ENCODE measurements at places on chromosomes 6 and 20. TPM values are rescaled to one million over a fixed set of nuclear protein-coding genes. Genes with fewer than 3 reads are reported as not detected.

DNA sequence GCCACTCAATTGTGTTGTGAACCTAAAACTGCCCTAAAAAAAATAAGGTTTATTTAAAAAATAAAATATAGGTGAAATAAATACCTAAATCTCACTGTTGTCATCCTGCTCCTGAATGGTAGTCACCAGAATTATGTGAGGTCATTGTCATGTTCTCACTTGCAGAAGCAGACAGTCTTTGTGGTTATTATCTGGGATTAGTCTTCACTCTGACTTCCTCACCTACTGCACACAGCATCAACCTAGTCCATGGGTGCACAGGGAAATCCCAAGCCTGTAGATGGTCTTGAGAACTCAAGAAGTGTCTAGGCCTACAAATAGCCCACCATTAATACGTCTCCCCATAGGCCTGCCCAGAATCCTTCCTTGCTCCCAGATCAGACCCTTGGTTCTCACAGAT is 97.0 kb downstream of the FOXF2 start:
- DNase-seq, result no peak

The WFDC12 gene
- not detected for total RNA-seq

DNA sequence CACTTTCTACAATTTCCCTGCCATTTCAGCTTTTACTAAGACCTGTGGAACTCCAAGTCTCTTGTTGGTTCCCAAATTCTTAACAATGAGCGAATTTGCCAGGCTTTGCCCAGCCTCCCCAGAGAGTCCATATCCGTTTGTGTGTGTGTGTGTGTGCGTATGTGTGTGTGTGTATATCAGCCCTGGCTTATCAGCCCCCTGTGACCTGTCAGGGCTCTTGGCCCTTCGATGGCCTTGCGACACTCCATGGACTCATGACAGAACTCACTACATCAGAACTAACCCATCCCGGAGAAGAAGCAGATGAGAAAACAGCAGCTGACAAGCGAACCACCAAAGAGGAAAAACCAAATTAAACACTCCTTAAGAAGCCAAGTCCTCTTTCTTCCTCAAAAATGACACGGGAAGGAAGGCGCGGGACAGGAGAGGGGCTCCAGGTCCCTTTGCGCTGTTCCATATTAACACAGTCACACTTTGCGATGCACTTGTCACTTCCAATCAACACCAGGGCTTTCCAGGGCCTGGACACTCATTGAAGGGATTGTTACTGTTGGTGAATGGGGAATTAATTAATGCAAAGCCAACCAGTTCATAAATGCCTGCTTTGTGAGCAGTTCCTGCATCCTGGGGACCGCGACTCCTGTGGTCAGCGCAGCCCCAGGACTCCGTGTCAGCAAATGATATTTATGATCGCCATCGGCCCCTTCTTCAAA is 524.0 kb downstream of the CD83 start:
- no peak for DNase-seq

The MAD2L1BP gene
- total RNA-seq, result 21.6 TPM

The MACROD2 gene
- 2.3 TPM for total RNA-seq

The BRD2 gene
- total RNA-seq, result 223 TPM

- no peak for DNase-seq
Observed at GRCh38 chr6:38767560-38767959, 52.4 kb downstream of the DNAH8 start.

- DNase-seq, result peak; percentile 36
Observed at GRCh38 chr20:47354714-47355488, 1.6 kb downstream of the ZMYND8 start.

DNA sequence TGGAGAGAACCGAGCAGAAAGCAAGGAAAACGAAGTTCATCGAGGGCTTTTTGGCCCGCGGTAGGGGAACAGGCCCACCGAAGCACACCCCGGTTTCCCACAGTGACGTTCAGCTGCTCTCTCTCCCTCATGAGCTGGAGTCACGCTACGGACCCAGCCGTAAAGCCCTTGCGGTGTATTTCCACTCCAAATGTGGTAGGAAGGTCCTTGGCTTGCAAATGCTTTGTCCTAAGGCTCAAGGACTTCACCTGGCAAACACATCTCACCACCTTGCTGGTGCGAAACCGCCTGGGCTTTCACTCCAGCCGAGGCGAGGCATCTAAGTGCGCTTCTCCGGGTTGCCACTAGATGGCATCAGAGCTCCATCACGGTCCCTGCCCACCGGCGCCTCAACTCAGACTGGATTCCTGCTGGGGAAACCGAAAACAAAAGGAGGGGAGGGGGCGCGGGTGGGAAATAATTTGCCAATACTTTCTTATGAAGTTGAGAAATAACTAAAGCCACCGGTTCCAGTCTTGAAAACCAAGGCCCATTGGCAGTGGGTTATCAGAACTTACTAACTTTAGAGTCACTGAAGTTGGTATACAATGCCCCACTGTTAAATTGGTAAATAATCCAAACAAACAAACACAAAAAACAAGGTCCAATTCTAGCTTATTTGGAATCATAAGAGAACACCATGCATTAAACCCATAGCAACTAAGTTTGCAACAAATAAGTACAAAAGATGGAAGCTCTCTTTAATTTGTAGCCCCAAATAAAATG is 13.4 kb upstream of the FOXC1 start:
- DNase-seq, result peak; percentile 55

The C20orf141 gene
- not detected for total RNA-seq

DNA sequence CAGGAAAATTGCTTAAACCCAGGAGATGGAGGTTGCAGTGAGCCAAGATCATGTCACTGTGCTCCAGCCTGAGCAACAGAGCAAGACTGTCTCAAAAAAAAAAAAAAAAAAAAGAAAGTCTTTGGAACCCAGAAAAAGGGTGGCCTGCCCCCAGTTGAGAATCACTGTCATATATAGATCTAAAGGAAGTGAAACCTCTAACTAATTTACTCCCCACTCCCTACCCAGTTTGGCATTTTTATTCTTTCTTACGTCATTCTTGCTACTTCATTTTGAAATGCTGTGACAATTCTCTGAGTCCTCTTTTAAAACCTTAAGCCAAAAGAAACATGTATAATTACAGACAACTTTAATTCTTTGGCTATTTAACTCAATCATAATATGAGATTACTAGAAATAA is 254.8 kb downstream of the CDC5L start:
- no peak for DNase-seq

The SAPCD1 gene
- 5.1 TPM for total RNA-seq

DNA sequence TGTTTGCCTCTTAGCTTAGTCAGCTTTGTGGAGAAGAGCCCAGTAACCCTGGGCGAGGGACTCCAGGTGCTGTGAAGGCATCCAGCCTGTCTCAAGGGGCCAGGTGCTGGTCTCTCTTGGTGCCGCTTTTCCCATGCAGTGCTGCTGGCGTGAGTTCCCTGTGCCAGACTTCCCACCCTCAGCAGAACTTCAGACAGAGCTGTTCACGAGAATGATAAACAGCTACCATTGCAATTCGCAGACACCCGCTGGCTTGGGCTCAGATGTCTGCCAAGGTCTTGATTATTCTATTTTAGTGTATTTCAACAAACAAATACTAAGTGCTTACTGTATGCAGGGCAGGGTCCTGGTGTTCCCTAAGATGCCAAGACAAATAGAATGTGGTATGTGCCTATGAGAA is 57.7 kb downstream of the RNF217 start:
- no peak for DNase-seq

GRCh38 chr20:33947709-33948295 is 45.9 kb upstream of the RALY start:
- peak; percentile 62 for DNase-seq

The VWA7 gene
- 3.1 TPM for total RNA-seq

DNA sequence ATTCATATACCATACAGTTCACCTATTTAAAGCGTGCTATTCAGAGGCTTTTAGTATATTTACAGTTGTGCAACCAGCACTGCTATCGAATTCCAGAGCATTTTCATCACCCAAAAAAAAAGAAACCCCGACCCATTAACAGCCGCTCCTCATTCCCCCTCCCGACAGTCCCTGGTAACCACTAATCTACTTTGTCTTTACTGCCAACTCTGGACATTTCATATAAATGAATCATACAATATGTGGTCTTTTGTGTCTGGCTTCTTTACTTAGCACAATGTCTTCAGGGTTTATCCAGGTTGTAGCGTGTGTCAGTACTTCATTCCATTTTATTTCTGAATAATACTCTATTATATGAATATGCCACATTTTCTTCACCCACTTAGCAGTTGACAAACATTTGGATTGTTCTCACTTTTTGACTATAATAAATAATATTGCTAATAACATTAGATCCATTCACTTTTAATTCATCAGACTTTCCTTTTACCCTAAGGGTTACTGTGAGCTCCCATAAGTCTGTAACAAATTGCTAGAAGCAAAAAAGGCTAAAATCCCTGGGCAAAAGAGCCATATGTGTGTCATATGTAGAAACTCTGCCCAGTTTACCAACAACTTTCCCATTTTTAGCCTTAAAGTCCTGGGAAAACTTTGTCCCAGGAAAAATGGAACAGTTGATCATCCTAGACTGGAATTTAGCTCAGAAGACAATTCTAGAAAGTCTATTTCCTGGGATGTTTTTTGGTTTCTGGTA is 23.2 kb upstream of the ROS1 start:
- DNase-seq, result peak; percentile 95

DNA sequence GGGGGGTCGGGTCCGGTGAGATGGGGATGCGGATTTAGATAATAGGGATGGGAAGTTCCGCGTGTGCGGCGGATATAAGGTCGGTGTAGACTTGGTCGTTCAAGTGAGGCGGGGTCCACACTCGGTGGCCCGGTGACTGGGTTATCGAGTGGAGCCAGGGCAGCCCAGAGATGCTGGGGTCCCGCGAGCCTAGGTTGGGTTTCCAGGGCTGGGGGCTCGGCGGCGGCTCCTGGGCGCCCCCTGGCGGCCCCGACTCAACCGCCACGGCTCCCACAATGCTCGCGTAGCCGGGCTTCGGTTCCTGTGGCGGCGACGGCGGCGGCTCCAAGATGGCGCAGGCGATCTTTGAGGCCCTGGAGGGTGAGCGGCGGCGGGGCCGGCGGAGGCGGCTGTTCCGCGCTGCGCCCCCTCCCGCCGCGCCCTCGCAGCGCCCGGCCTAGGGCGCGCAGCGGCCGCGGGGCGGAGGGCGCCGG is at the start of gene ZNF341:
TSS of gene ZNF341 (plus strand) at position 304 of the 473 bp plus-strand sequence. CDS start at position 330, 26 bp downstream.
- peak; percentile 79 for DNase-seq

GRCh38 chr6:136786658-136787057 is 5.6 kb downstream of the MAP3K5 start:
- no peak for DNase-seq

The PCK1 gene
- not detected for total RNA-seq

DNA sequence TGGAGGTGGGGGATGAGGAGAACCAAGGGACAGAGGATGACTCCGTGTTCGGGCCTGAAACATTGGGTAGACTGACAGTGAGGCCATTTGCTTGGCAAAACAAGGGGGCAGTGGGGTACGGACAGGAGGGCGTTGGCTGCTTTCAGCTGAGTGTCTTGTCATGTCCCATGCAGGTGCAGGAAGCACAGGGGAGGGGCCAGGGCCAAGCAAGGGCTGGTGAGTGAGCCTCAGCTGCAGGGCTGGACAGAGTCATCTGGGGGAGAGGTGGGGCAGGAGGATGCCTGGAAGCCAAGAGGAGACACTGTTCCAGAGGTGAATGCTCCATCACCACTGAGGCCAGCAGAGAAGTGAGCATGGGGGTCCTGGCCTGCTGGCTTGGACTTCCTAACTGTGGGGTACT is 78.4 kb downstream of the ERMARD start:
- no peak for DNase-seq

GRCh38 chr6:11092668-11093375 is 812 bp upstream of the SMIM13 start:
- DNase-seq, result peak; percentile 44

DNA sequence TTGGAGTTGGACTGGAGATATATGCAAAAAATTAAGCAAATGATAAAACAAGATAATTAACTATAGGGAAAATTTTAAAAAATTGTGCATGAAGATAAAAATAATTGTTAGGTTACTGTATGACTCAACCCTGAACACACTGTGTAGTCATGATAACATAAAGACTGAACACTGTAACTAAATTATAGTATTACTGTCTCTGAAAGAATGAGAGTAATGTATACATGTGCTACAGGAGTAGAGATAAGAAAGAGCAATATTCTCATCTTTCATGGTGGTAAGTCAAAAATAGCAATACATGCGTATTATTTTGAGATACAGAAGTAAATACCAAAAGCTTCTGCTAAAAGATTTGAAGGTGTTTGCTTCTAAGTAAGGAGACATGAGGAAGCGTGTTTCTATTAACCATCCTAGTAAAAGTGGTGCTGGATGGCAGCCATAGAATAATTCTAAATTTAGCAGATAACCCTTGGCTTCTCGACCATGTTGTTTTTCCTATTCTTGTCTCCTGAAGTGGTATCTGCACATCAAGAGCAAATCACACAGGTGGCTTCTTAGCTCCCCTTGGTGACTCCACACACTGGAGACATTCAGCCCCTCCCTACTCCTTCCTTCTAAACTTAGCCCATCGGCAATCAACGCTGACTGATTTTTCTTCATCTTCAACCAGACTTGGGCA is 390.6 kb upstream of the PLCB4 start:
- DNase-seq, result no peak

- DNase-seq, result peak; percentile 23
Observed at GRCh38 chr6:106745197-106745770, 115.9 kb downstream of the QRSL1 start.

- peak; percentile 14 for DNase-seq
Observed at GRCh38 chr6:159761129-159761872, 544 bp upstream of the ACAT2 start.
